Activated CD4-positive, alpha-beta T cell treated with anti-CD3 and anti-CD28 coated beads for 36 hours (primary cell): ENCODE measurements at places on chromosomes 7 and 10.

- peak; percentile 98 for DNase-seq
These were observed 29.3 kb upstream of the WNT8B start for GRCh38 chr10:100433253-100434240.

DNA sequence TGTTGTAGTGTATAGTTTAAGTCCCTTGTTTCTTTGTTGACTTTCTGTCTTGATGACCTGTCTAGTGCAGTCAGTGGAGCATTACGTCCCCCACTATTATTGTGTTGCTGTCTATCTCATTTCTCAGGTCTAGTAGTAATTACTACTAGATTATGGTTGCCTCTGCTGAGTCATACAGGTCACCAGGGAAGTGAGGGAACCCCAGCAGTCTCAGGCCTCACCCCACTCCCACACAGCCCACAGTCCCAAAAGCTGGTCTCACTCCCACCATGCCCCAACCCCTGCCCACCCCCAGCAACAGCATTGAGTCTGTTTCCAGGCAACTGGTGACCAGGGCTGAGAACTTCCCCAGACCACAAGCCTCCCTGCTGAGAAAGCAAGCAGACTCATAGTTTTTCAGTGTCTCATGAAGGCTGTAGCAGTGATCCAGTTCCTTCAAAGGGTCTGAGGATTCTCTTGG lies 88.0 kb downstream of the PLXDC2 start:
- DNase-seq: no peak

- no peak for DNase-seq
These were observed 31.4 kb downstream of the CCNJ start for GRCh38 chr10:96074776-96075175.

DNA sequence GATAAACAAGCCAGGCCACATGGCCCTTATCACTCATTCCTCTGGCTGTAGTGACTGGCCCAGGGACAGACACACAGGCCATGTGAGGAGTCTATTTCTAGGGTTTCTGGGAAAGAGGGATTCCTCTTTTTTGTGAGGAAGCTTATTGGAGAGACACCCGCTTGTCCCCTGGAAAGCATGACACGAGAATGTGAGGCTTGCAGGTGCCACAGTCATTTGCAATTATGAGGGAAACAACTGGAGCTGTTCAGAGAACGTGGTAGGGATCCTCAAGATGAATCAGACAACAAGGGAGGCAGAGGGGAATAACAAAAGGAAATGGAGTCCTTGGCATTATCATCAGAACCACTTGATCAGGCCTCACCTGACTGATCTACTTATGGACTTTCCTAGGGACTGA lies 64.5 kb downstream of the ADCYAP1R1 start:
- no peak for DNase-seq

DNA sequence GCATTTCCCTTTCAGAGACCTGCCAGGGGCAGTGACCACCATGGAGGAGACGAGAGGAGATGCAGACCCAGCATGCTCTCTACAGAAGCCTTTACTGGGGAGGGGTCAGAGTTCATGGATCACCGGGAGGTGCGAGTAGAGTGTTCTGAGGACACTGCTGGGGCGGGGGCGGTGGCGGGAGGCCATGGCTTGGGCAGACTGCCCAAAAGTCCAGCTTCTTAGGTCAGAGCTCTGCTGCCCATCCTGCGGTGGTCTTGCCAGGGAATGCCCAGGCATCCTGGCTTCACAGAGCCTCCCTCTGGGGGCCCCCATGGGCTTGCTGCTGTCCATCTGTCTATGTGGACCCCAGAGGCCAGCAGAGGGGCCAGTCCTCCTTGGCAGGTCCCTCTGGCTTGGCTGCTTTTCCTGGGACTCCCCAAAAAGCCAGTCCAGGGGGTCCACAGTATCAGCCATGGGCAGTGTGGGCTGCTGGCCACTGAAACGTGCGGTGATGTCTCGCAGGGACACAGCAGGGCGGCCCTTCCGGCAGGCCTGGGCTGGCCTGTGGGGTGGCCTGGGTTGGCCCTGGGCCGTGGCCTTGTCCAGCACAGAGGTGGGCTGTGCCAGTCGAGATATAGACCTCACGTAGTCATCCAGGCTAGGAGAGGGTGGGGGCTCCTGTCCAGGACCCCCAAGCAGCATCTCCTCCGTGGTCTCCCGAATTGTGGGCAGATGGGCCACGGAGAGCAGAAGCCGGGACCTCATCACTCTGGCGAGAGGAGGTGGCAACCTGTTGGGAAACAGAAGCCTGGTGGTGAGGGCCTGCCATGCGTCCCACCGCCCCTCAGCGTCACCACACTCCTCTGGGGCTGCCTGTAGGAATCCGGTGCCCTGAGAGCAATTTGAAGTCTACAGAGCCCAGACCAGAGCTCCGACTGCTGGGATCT lies 1.1 kb downstream of the DEPP1 start:
- DNase-seq: no peak

DNA sequence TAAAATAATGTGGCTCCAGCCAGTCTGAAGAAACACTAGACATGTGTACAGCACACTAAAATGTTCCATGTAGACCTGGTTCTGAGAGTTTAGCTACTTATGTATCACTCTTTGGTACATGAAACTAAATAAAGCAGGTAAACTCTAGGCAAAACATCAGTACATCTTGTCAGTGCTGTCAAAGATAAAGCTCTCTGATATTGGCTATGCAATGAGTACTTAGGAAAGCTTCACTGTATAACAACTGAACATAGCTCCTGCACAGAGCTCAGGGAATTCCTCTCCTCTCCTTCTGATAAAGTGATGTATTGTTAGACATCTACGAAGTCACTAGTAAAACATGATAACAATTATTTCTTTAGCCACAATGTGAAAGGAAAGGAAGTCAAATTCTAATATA lies 3.5 kb downstream of the LRRN3 start:
- DNase-seq: no peak

DNA sequence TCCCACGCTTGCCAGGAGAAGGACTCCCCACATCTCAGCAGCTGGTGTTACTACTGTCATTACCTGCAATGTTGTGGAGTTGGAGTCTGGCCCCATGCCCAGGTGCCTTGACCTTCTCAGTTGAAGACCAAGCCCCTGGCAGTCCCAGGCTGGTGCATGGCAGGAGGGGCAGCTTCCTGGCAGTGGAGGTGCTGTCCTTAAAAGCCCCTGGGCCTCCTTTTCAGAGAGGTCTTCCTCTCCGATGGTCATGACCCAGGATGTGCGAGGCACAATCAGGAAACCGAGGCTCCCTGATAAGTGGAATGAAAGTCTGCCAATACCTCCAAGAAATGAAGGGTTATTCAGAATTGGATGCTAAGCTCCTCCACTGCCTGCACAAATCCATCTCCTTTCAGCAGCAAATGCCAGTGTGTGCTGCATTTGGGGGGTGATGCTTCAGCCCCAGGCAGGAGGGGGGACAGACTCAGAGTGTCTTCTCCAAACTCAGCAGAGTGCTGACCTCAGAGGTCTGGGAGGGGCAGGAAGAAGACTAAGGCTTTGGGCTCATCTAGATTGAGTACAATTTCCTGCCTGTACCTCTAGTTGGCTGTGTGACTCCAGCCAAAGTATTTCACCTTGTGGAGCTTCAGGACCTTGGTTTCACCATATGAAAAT lies 97.0 kb upstream of the DDC start:
- peak; percentile 35 for DNase-seq

DNA sequence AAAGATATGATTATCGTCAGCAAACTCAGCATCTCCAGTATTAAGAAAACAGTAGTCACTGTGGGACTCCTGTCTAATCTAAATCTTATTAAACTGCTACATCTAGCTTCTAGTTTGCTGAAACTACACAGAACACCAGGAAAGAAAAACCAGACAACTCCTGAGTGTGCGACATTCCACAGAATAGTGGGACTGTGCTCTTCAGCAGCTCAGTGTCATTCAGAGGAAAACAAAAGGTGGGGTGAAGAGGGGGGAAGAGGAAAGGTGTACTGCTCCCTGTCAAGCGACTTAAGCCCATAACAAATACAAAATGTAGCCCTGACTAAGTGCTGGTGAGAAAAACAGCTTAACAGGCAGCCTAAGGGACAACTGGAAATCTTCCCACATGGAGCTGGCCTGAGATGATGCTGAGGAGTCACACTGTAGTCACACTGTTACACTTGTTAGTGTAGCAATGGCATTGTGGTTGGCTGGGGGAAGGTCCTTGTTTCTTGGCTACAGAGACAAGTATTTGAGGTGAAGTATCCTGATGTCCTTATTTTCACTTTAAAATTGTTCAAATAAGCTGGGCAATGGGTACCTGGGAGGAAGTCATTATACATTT lies 135.5 kb downstream of the USP6NL start:
- no peak for DNase-seq
